ENCODE measurements at places on chromosomes 13 and 19.

GRCh38 chr19:49017041-49017665 is at the start of gene LHB:
LHB (minus strand) TSS chr19:49017091; CDS start chr19:49017081, 10 bp downstream.
- DNase-seq, result no peak

- no peak for DNase-seq
Observed at GRCh38 chr19:32642771-32643170, 32.2 kb downstream of the ANKRD27 start.

- no peak for DNase-seq
Observed at GRCh38 chr19:43773725-43774102, 7.1 kb downstream of the KCNN4 start.

DNA sequence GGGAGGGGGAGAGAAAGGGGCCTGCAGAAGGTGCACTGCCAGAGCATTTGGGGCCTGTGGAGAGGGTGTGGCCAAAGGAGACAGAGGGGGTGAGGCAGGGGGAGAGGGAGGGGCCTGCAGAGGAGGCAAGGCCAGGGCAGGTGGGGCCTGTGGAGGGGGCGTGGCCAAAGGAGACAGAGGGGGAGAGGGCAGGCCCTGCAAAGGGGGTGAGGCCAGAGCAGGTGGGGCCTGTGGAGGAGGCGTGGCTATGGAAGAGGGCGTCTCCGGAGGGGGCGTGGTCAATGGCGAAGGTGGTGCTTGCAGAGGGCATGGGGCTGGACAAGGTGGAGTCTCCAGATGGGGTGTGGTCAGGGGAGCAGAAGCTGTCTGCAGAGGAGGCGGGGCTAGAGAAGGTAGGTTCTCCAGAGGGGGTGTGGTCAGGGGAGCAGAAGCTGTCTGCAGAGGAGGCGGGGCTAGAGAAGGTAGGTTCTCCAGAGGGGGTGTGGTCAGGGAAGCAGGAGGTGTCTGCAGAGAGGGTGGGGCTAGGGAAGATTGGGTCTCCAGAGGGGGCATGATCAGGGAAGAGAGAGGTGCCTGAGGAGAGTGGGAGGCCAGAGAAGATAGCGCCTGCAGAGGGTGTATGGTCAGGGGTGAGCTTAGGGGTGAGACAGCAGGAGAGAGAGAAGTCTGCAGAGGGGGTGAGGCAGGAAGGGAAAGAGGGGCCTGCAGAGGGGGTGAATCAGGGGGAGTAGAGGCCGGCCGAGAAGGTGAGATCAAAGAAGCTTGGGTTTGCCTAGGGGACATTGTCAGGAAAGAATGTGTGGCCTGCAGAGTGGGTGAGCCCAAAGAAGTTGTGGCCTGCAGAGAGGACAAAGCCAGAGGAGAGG is 3.4 kb downstream of the PRR36 start:
- peak; percentile 36 for DNase-seq

DNA sequence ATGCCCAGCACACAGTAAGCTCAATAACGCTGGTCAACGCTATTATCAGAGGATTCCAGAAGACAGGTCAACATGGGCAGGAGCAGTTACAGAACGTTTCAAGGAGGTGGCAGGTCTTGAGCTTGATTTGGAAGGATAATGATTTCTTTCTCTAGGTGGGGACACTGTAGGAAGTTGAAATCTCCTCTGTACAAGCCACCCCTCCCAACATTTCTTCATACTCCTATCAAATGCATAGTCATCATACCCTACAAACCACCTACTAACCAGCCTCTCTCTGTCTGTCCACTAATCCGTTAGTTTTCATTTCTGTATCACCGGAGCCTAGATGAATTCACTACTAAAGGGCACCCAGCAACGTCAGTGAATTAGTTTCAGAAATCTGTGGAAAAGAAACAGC is 1.3 kb downstream of the ATP7B start:
- no peak for DNase-seq

DNA sequence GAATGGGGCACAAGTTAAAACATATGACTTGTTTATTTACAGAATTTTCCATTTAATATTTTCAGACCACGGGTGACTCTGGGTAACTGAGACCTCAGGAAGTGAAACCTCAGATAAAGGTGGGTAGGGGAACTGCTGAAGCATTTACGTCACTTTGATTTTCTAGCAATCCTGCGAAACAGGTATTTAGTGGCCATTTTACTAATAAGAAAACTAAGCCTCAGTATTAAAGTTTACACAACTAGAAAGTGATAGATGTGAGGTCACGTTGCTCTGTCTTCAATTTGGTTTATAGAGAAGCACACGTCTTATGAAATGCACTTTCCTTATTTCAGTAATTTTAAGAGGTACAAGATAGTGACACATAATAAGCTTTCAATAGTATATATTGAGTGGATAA is 402.8 kb downstream of the FGF9 start:
- no peak for DNase-seq

- DNase-seq, result no peak
Observed at GRCh38 chr19:55544776-55545439, 435 bp downstream of the SBK3 start.

DNA sequence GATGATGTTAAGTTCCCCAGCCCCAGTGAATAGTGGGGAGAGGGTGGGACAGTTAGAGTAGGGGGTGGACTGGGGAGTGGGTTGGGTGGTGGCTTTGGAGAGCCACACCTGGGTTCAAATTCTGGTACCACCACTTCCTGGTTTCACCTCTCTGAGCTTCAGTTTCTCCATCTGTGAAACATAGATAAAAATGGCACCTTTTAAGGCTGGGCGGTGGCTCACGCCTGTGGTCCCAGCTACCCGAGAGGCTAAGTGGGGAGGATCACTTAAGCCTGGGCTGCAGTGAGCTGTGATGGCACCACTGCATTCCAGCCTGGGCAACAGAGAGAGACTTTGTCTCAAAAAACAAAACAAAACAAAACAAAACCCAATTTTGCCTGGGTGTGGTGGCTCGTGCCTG is 5.9 kb downstream of the VAV1 start:
- no peak for DNase-seq

- DNase-seq, result peak; percentile 18
Observed at GRCh38 chr13:98839856-98840769, 87.6 kb upstream of the SLC15A1 start.

DNA sequence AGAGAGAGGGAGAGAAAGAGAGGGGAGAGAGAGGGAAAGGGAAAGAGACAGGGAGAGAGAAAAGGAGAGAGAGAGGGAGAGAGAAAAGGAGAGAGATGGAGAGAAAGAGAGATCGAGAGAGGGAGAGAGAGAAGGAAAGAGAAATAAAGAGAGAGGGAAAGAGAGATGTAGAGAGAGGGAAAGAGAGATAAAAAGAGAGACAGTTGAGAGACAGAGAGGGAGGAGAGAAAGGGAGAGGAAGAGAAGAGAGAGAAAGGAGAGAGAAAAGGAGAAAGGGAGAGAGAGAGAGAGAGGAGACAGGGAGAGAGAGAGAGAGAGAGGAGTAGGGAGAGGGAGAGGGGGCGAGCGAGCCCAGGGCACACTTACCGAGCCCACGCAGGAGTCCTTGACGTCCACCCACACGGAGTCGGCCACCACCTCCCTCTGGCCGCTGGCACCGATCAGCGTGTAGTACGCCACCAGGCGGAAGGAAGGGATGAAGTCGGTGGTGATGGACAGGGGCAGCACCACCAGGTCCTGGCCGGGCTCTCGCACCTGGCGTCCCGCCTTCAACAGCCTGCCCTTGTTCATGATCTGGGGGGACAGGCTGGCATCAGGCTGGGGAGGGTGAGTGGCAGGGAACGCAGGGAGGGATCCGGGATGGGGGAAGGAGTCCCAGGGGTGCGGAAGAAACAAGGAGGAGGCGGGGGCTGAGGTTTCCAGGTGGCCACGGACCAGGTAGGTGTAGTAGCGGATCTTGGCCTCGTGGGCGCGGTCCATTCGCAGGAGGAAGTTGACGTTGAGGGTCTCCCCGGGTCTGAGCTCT is 10.0 kb downstream of the C3 start:
- DNase-seq, result no peak

GRCh38 chr13:45826731-45827130 is 24.8 kb downstream of the SIAH3 start:
- DNase-seq, result no peak

DNA sequence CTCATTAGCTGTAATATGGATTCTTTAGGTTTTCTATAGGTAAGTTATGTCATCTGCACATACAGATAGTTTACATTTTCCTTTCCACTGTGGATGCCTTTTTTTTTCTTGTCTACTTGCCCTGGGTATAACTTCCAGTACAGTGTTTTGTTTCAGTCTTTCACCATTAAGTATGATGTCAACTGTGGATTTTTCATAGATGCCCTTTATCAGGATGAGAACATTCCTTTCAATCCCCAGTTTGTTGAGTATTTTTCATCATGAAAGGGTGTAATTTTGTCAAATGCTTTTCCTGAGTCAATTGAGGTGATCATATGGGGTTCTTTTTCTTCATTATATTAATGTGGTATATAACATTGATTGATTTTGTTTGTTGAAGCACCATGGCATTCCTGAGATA is 43.6 kb upstream of the SACS start:
- DNase-seq, result no peak

DNA sequence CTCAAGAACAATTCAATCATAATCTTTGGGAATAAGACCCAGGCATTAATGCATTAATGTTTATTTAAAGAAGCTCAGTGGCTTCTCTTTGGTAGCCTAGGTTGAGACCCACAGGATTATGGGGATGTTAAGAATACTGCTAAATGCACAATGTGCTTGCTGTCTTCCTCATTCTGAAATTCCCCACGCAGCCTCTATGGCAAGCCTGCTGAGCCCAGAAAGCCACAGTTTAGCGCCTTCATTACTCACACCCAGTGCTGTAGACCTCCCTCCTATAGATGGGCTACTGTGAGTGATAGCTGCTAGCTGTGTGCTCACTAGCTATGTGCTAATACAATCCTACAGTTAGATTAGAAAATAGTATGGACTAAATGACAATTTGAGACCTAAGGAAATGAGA is 90.6 kb downstream of the TNFSF13B start:
- no peak for DNase-seq

GRCh38 chr13:110562036-110562597 is 595 bp upstream of the RAB20 start:
- DNase-seq, result no peak

DNA sequence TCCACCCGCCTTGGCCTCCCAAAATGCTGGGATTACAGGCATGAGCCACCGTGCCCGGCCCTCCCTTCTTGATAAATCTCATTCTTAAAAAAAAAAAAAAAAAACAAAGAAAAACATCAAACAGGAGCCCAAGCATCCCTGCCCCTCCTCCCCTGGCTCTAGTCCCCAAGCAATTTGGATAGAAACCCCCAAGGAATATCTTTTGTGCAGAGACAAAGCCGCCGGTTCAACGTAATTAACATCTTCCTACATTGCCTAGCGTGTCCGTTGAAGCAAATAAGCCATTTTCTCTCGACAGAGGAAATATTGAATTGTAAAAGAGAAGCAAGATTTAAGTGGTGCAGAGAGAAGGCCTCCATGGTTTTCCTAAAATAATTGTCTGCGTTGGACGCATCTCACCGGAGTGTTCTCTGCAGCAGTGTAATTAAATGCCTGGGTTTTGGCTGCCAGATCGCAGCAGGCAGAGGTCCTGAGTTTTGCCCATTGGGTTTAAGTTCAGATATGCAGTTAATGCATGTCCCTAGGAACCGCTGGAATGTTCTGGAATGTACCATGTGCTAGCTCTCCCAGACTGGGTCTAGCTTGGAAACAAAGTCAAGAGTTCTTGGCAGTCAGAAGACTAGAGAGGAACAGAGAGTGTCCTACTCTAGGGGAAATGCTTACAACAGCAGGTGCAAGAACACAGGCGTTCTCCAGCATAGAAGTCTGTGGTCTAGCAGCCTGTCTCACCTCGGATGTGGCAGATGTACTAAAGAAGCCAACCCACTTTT is 30.8 kb downstream of the PIN1 start:
- DNase-seq, result no peak

- no peak for DNase-seq
Observed at GRCh38 chr13:27913160-27913559, 6.6 kb upstream of the PDX1 start.

DNA sequence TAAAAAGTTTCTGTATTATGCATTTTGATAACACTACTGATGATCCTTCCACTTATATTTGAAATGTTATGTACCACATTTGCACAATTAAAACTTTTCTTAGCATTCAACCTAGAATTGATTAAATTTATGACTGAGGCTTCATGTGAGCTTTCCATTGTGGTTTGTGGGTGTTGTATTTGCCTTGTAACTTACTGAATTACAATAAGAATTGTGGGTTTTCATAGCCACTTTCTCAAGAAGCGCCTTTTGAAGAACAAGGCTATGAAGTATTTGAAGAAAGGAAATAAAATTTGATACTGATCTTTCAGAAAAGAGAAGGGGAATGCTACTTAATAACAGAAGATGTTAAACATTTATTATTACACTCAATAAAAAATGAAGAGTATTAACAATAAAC is 7.0 kb upstream of the TEX26 start:
- no peak for DNase-seq

- no peak for DNase-seq
Observed at GRCh38 chr13:91270031-91270430, 77.5 kb upstream of the MIR17HG start.

DNA sequence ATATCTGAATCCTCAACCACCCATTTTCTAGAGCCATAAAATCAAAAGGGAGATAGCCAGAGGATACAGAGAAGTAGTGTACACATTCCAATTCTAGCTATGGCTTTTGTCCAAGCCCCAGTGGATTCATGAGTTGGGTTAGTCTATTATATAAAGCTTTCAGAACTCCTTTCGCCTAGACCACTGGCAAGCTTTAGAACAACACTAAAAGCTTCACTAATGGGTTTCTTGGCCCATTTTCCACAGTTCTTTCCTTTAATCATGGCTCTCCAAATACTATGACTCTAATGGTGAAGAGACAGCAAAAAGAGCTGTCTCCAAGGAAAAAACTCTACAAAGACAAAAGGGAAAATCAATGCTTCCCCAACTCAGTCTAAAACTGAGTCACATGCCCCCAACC is 48.2 kb upstream of the SLITRK5 start:
- no peak for DNase-seq

- no peak for DNase-seq
Observed at GRCh38 chr13:98429977-98430736, 146.8 kb downstream of the STK24 start.

DNA sequence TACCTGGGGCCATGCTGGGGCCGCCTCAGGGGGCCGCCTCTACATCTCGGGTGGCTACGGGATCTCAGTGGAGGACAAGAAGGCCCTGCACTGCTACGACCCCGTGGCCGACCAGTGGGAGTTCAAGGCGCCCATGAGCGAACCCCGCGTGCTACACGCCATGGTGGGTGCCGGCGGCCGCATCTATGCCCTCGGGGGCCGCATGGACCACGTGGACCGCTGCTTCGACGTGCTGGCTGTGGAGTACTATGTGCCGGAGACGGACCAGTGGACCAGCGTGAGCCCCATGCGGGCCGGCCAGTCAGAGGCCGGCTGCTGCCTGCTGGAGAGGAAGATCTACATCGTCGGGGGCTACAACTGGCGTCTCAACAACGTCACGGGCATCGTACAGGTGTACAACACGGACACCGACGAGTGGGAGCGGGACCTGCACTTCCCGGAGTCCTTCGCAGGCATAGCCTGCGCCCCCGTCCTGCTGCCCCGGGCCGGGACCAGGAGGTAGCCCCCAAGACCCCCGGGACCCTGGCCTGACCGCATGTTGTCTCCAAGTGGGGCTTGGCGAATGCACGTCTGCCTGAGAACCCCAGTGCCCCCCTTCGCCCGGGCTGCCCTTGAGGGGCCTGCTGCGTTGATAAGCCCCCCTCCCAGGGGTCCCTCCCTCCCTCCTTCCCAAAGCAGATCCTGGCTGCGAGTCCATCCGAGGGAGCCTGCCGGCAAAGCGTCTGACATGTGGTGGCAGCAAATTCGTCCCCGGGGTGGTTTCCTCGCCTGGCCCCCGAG is 14.5 kb upstream of the CRTC1 start:
- DNase-seq, result no peak
